ENCODE measurements at places on chromosomes 3 and 15.
A peak's percentile ranks its signal among the peaks of the same experiment; 100 is the strongest.

GRCh38 chr3:9785602-9786001 lies 6.7 kb downstream of the TADA3 start:
- no peak for DNase-seq

- DNase-seq, result no peak
These were observed 54.5 kb upstream of the APEH start for GRCh38 chr3:49619649-49620048.

GRCh38 chr3:69838217-69838616 lies 99.0 kb downstream of the MITF start:
- DNase-seq, result no peak

- peak; percentile 22 for DNase-seq
These were observed 26.4 kb upstream of the MYZAP start for GRCh38 chr15:57565311-57565710.

GRCh38 chr3:143475981-143476380 lies 356.4 kb downstream of the CHST2 start:
- DNase-seq, result no peak

- DNase-seq, result no peak
These were observed 233.4 kb downstream of the FEZF2 start for GRCh38 chr3:62139957-62140356.

GRCh38 chr3:71816767-71817156 lies 31.8 kb upstream of the PROK2 start:
- DNase-seq, result no peak

DNA sequence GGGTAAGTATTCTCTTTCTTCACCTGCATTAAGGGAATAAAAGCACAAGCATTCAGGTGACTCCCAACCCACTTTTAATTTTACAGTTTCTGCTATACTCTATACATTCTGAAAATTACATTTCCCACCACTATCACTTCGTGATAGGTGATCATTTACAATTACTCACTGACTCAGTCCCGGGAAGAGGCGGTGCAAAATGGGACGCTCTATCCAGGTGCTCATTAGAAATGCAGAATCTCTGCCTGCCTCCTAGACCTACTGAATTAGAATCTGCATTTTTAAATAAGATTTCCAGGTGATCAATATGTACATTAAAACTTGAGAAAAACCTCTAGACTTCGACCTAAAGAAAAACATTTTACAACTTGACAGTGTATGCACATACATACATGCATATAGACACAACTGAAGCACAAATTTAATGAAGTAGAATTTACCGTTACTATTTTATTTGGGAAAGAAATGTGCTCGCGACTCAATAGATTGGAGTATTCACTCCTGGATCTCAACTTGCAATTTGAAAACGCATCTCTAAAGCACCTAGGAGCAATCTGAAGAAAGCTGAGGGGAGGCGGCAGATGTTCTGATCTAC lies 598 bp upstream of the TGFBR2 start:
- no peak for DNase-seq

GRCh38 chr3:127847236-127847720 lies 25.0 kb upstream of the MGLL start:
- no peak for DNase-seq

DNA sequence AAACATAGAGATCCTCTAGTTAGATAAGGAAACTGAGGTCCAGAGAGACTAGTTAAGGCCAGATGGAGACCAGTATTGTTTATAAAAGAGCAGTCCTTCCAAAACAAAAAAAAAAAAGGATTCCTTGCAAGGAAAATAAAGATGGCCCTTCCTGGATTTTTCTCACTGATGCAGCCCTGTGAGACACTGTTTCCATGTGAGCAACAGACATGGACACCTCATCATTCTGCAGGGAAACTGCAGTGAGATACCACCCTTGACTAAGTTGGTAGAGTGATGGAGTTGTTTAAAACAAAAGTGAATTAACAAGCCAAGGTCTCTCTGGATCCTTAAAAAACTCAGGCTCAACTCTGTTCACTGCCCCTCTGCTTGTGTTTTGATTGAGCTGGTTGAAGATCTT lies 65.6 kb upstream of the MYZAP start:
- DNase-seq, result no peak

GRCh38 chr15:96334017-96334704 lies 3.7 kb downstream of the NR2F2 start:
- no peak for DNase-seq

DNA sequence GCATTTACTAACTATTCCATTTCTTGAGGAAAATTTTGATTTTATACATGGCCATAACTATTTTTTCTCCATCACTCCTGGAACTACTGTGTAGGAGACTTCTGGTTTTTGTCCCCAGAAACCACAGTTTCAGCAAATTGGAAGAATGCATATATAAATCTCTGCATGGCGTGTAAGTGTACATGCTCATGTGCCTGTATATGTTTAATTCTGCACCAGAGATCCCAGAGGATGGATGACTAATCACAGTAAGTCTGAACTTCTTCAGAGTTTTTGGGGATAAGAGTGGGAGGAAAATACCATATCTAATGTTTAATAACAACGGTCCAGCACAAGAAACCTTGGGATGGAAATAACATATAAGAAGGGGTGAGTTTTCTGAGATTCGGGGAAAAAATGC lies 10.9 kb upstream of the COL6A6 start:
- no peak for DNase-seq

DNA sequence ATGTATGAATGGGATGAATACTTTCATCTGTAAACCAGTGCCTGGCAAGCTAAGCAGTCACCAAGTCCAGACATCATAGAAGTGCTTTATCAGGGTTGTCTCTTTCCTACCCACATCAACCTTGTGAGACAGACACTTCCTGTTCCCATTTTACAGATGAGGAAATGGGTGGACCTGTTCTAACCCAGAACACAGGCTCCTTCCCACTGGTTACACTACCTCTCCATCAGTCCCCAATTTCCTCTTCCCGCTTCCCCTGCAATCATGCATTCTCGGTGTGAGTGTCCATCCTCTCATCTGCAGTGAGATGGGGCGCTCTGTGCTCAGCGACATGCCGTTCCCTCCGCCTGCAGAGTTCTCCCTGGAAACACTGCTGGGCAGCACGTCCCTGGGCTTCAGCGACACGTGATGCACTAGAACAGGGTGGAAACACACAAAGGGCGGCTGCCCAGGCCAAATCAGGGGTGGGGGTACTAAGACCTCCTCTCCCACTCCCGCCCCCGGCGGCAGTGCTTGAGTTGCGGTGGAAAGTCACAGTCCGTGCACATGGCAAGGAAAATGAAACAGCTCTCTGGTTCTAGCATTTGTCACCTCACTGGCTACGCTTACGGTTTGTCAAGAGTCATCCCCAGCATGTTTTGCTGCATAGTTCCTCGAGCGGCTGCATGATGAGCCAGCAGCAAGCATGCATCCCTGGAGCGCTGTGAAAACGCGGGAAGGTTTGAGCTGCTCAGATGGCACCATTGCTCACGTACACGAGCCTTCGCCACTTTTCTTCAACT lies 201.1 kb downstream of the ADAMTS17 start:
- DNase-seq, result no peak
